AG09319 (cell line): ENCODE measurements at places on chromosomes 2 and 18.

DNA sequence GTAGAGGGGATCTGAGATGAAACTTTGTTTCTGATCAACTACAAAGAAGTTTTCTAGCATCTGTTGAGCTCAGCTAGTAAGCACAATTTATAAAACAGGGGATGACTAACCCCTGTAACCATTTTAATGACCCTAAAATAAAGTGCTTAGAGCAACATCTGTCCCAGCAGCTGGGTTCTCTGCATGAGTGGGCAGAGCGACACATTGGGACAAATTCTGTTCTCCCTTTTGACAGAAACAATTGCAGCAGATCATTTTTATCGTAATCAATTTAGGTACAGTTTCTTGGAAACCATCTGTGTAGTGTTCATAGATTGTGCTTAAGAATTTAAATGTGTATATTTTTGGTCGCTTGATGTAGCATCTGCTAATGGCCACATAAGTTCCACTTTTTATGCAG, 678.0 kb downstream of the RNF144A start:
- DNase-seq = no peak

- DNase-seq = no peak
These were observed 25.4 kb downstream of the CYBRD1 start for GRCh38 chr2:171547720-171548119.

GRCh38 chr2:9099341-9099751, 95.9 kb upstream of the MBOAT2 start:
- no peak for DNase-seq

GRCh38 chr2:169965495-169965894, 138.2 kb downstream of the UBR3 start:
- DNase-seq = no peak

GRCh38 chr2:135709992-135710391, 31.7 kb upstream of the UBXN4 start:
- DNase-seq = no peak

DNA sequence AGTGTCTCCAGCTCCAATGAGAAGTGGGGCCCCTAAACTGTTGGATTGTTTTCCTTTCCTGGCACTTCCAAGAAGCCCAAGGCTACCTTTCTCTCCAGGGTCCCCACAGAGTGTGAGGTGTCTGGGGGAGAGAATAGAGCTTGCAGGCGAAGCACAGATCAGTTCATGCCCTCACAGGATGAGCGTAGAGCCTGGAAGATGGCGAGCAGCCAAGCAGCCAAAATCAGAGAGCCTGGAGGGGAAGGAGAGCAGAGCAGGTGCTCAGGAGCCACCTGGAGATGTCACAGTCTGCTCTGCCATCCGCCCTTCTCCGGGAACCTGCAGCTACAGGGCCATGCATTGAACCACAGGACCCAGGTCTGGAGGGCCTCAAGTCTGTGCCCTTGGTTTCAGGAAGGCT, 54.7 kb upstream of the TCF7L1 start:
- DNase-seq = no peak

DNA sequence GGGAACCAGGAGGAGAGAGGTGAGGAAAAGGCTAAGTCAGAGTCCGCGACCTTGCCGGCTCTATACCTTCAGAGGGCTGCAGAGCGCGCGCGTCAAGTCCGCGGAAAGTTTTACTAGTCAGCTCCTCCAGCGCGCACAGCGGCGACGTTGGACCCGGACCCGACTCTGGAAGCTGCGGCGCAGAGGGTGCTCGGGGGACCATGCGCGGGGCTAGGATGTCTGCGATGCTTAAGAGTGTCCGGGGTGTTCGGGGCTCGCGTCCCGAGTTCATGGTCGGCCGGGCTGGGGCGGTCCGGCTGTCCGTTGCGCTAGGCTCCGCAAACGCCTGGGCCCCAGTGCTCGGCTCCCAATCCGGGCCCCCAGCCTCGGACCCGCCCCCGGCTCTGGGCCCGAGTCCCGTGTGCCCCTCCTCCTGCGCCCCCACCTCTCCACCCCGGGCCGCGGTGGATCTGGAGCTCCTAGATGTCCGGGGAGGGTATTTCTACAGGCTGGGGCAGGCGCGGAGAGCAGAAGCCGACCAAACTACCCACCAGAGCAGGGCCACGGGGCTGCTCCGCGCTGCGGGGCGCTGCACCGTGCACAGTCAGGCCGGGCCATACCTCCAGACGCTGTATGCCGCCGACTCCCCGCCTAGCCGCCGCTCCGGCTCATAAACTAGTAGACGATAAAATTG, at the start of gene LBX2:
LBX2 (minus strand) TSS at position 337 of the 673 bp plus-strand sequence; CDS start at position 271, 66 bp downstream.
- no peak for DNase-seq

GRCh38 chr2:126895336-126895735, 3.4 kb upstream of the TEX51 start:
- no peak for DNase-seq

- DNase-seq = no peak
These were observed 23.1 kb downstream of the SFTPB start for GRCh38 chr2:85644909-85645308.

GRCh38 chr2:55862246-55862645, 61.3 kb downstream of the EFEMP1 start:
- DNase-seq = peak; percentile 98

- DNase-seq = no peak
These were observed 2.4 kb upstream of the TMEM178A start for GRCh38 chr2:39663187-39663930.

GRCh38 chr2:239095460-239096081, 247.7 kb downstream of the TWIST2 start:
- DNase-seq = no peak

- DNase-seq = peak; percentile 41
These were observed 651.9 kb downstream of the SLC4A3 start for GRCh38 chr2:220279372-220279771.

DNA sequence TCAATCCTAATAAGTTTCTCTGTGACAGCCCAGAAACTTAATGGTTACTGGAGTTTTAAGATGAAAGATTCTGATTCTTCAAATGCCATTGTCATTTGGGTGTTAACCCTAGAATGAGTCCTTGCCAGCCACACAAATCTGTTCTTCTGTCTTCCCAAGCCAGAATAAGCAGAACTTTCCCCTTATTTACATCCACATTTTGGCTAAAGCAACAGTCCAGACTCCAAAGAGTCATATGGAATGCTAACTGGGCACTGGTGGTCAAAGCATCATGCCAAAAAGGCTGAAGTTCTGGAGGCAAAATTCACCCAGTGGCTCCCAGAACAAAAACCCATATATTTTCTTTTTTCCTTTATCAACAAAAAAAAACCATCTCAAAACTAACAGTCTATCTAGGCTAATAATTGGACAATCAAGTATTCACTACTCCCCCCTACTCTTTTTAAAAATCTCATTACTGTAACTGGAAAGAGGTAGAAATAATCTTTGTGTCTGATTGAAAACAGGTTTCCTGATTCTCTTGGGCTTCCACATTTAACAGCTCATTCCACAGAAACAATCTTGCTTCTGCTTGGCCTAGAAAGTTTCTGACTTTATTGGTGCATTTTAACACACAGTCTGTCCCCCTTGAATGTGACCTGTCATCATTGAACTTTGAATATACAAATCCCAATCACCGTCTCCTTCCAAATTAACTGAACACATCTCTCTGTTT, 89.6 kb upstream of the SETBP1 start:
- DNase-seq = no peak

GRCh38 chr2:140178234-140178633, 1398.0 kb upstream of the NXPH2 start:
- no peak for DNase-seq

GRCh38 chr2:47486841-47487497, 84.0 kb downstream of the MSH2 start:
- DNase-seq = no peak

- DNase-seq = no peak
These were observed 158.6 kb upstream of the STK17B start for GRCh38 chr2:196329959-196330358.

DNA sequence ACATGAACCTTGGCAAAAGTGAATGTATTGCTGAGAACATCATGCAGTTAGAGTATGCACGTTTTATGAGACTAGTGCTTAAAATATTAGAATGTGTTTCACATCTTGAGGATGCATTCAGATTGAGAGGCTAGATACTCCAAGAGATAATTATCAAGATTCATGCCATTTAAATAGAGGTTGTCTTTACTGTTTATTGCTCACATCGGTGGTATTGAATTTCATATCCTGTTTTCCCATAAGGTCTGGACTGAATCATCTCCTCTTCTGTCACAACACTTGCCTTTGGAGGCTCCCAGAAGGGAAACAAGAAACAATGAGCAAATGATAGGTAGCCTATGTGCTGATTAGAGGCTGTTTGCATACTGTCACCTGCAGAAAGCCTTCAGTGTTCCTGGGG, 83.8 kb downstream of the CLHC1 start:
- DNase-seq = no peak

- no peak for DNase-seq
These were observed 69.4 kb downstream of the FBXO15 start for GRCh38 chr18:74078257-74078656.

DNA sequence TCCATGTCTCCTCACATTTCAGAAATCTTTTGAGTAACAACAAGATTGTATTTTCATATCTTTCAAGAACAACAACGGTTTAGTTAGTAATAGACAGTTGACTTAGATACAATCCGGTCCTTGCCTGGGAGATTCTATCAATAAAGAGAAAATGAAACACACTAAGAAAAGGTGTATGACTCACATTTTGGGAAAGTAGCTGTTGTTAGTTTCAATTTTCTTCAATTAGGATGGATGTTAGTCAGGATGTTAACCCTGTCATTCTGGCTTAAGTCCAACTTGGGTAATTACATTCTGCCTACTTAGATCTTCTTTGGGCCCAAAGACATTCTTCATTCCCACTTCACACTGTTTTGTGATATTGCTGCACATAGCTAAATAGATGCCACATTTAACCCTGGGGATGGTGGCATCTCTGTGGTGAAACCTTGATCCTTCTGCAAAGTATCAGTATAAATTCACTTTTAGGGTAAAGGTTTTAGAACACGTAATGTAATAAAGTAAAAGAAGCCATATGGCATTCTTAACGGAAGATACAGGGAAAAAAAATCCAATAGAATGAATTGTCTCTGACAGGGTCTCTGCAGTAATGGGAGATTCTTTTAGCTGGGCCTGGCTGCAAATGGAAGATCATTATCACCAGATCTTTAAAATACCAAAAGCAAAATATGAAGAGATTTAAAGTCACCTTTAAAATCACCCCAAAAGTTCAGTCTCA, 365.5 kb downstream of the FIGN start:
- DNase-seq = no peak

DNA sequence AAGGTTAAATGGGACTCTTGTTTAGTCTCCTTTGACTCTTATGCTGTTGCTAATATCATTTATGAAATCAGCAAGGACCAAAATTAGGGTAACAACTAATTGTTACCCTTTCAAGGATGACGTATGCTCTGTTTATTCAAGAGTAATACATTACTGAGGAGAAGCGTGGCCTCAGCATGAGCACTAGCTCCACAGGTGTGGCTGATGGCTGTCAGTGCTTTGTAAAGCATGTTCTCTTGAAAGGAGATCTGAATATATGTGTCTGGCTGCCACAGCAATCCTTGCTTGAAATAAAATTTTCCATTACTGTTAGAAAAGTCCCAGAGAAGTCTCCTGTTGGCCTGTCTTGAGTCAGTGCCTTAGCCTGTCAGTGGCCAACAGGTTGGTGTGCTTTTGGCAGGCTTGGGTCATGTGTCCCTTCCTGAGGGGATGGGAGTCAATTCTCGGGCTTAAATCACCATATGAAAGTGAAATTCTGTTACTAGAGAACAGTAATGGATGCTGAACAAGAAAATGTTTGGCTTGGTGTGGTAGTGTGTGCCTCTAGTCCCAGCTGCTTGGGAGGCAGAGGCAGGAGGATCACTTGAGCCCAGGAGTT, 32.7 kb downstream of the ABI2 start:
- no peak for DNase-seq

DNA sequence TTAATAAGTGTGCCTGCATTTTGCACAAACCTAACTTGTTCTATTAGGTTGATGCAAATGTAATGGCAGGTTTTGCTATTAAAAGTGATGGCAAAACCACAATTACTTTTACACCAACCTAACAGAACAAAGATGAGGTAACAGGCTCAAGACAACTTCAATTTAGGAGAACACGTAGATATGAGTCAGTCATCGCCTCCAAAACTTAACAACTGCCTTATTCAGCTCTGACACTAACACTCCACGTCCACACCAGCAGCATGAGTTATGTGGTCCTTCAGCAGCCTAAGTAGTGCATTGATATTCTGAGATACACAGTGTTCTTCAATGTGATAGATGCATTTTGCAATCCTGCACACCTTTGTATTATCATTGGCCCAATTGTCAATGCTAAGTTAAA, 1175.1 kb upstream of the ACVR2A start:
- DNase-seq = no peak

DNA sequence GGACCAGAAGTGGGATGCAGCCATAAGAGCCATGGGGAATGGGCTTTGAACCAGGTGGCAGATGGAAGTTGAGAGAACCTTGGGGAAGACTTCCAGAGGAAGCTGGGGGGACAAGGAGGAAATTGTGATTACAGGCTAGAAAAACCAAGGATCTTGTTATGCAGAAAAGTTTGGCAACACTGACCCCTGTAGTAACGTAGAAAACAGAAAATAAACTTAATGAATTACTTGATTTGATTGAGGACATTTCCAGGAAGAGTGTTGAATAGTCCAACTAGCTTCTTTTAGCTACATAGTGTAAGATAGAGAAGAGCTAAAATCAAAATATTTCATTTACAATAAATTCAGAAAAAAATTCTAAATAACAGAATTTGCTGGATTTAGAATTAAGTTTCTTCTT, 91.9 kb upstream of the GPC1 start:
- no peak for DNase-seq

GRCh38 chr18:75199327-75199726, 9.6 kb downstream of the PTGR3 start:
- DNase-seq = no peak

DNA sequence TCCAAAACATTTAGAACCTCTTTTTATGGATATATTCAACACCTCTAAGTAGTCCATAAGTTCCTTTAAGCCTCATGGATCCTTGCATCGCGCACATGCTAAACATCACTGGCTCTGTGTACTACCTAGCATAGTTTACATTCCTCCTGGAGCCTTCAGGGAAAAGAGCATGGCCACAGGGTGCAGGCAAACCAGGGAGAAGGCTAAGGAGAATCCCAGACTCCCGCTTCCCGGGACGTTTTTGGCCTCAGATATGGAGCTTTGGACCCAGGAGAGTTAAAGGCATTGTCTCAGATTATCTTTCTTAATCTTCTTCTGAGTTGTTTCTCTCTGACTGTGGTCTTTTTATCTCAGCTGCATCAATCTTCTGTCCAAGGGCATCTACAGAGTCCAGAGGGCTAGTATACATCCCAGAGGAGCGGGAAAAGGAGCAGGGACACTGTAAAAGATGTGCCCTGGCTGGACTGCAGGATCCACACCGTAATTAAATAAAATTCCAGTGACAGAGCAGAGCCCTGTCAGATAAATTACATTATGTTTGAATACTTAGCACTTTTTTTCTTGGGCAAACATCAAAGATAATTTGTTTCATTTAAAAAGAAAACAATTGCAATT, 36.9 kb downstream of the RIT2 start:
- DNase-seq = no peak
